Esophagus squamous epithelium (tissue), 5 donors: ENCODE measurements at places on chromosomes 7 and 10.

GRCh38 chr10:122999347-122999746, 9.2 kb downstream of the IKZF5 start:
- DNase-seq: no peak

DNA sequence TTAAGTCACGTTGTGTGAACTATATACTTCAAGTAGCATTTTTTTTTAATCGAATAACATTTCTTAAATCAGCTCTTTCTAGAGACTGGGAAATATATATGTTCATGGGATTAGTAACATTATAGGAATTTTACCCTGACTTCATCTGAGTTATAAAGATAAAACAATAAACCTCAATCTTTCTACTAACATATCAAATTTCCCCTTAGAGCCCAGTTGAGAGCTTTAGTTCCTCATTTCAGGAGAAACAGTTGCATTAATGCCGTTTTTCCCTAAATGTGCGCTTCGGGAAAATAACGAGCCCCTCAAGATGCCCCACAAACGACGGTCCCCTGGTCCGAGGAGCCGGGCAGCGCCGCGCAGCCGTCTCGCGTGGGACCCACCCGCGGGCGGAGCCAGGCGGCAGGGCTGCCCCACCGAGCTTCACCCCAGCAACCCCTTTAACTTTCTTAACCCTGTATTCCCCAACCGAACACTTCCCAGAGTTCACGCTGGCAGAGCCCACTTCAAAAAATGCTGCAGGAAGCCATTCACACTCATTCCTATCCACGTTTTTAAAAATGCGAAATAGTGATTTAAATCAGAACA, 152.5 kb upstream of the YAE1 start:
- DNase-seq: no peak

- no peak for DNase-seq
Measured at GRCh38 chr7:55245271-55245723, 119.8 kb upstream of the LANCL2 start.

- DNase-seq: no peak
Measured at GRCh38 chr10:70652761-70653657, 19.3 kb upstream of the ADAMTS14 start.
